ENCODE measurements at places on chromosomes 6 and 20.
A peak's percentile ranks its signal among the peaks of the same experiment; 100 is the strongest.

DNA sequence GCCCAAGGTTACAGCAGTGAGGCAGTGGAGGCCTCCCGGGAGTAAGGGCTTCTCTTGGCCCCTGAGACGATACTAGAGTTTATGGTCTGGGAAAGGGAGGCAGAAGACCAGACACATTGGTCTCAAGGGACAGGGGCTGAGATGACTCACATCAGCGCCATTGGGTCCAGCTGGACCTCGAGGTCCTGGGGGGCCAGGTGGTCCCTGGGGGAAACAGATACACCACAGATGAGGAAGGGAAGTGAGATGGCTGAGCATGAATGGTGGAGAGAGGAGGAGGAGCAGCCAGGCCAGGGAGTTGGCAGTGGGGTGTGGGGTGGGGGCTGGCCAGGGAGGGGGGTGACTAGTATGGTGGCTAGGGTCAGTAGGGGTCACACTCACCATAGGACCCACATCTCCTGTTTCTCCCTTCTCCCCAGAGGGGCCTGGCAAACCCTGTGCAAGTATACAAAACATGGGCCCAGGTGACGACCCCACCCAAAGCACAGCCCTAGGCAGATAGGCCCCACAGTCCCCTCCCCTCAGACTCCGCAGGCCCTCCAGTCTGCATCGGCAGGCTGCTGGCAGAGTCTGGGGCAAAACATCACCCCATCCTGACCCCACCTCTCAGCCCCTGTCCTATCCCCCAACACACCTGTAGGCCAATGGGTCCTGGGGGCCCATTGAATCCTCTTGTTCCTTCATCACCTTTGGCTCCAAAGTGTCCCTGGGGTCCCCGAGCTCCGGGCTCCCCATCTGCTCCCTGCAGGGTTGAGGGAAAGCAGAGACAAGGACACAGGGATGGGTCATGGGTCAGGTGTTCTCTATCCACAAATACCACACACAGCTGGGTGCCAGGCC, 21.9 kb downstream of the COL11A2 start:
- DNase-seq = no peak

- no peak for DNase-seq
Observed at GRCh38 chr6:2369606-2370005, 124.2 kb upstream of the GMDS start.

- DNase-seq = no peak
Observed at GRCh38 chr6:34554291-34555006, 1.7 kb downstream of the SPDEF start.

GRCh38 chr6:108803982-108804490, 44.2 kb upstream of the ARMC2 start:
- no peak for DNase-seq

DNA sequence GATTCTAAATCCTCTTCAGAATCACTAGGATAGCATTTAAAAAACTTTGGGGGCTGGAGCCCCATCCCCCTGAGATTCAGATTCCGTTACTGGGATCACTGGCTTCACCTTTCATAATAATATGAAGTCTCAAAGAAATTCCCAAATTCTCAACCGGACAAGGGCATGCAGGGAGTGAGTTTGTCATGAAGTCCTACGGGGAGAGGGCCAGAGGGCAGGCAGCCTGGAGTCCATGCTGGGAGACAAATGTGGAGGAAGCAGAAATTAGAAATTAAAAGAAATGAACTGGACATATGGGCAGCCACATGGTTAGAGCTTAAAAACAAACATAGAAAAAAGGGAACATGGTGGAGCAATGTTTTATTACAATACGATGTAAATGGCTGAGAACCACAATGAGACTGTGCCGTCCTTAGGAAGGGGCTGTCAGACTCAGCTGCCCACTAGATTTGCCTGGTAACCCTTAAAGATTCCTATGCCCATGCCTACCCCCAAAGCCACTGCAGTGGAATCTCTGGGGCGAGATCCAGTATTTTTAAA, 142.6 kb downstream of the CEBPB start:
- DNase-seq = no peak

DNA sequence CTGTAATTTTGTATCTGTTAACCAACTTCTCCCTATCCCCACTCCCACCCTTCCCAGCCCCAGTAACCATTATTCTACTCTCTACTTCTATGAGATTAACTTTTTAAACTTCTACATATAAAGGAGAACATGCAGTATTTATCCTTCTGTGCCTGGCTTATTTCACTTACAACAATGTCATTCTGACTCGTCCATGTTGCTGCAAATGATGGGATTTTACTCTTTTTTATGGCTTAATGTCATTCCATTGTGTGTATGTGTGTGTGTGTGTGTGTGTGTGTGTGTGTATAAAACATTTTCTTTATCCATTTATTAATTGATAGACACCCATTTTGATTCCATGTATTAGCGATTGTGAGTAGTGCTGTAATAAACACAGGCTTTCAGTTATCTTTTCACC, 76.1 kb downstream of the COL19A1 start:
- no peak for DNase-seq

GRCh38 chr6:34901930-34902329, 12.9 kb downstream of the ANKS1A start:
- DNase-seq = no peak

GRCh38 chr6:130018744-130019325, 454 bp downstream of the L3MBTL3 start:
- no peak for DNase-seq

DNA sequence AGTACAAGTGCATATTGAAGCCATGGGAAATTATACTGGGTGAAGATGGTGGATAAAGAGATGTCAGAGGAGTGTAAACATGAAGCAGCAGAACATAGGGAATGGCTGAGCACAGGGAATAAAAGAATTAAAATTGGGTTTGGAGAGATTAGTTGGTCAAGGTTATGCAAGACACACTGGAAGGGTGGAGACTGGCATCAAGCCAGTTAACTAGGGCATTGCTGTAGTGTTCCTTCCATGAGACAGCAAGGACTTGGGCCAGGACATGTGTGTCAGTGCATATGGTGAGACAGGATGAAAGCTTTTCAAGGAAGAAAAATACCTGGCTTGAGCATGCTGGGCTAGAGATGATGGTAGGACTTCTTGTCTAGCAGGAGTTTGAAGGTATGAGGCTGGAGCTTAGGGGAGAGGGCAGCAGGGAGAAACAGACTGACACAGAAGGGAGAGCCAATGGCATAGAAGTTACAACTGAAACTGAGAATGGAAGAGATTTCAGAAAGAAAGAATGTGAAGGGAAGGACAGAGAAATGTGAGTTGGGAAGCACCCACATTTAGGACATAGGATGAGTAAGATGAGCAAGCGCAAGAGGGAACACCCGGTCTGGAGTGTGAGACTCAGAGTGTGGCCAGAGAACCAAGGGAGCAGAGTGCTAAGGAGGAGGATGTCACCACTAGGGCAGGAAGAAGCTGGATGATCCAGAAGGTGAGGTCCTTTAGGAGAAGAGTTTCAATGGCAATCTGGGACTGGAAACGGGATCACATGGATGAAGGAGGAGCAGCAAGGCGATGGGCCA, 14.5 kb upstream of the TMEM170B start:
- no peak for DNase-seq

DNA sequence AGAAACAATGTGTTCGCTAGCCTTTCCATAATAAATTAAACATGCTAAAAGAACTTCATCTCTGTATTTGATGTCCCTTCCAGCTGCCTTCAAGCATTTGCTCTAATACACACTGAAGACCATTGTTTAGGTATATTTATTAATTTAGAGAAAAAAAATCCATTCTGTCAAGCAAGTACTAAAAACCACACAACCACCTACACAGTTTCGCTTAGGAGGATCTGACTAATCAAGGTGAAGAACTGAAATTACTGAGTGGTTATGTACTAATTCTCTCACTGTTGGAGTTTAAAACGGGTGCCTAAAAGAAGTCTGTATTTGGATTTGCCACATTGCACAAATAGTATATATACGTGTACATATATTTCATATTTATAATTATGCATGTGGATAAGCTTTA, 58.9 kb downstream of the GMDS start:
- DNase-seq = no peak

- no peak for DNase-seq
Observed at GRCh38 chr6:90413396-90413795, 116.8 kb upstream of the BACH2 start.

- peak; percentile 63 for DNase-seq
Observed at GRCh38 chr6:149897015-149897697, 757 bp downstream of the RAET1E start.

DNA sequence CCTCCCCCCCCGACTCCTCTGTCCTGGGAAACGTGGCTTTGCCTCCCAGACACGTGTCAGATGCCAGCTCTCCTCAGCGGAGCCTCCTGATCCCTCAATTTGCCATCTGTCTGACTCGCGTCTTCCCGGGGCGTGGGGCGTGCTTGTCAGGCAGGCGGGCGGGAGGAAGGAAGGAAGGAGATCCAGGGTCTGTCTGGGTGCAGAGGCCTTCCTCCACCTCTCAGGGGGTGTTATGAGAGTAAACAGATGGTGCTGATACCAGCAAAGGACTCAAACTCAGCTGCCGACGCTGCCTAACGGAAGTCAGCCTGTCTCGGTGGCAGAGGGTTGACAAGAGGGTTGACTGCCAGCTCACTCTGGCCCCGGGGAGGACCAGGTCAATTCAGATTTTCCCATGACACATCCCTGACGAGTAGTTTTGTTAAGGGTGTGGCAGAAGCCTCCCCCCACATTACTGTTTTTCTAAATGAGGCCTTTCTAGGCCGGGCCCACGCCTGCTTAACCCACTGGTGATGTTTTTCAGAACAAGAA, 17.0 kb downstream of the UQCC2 start:
- no peak for DNase-seq

DNA sequence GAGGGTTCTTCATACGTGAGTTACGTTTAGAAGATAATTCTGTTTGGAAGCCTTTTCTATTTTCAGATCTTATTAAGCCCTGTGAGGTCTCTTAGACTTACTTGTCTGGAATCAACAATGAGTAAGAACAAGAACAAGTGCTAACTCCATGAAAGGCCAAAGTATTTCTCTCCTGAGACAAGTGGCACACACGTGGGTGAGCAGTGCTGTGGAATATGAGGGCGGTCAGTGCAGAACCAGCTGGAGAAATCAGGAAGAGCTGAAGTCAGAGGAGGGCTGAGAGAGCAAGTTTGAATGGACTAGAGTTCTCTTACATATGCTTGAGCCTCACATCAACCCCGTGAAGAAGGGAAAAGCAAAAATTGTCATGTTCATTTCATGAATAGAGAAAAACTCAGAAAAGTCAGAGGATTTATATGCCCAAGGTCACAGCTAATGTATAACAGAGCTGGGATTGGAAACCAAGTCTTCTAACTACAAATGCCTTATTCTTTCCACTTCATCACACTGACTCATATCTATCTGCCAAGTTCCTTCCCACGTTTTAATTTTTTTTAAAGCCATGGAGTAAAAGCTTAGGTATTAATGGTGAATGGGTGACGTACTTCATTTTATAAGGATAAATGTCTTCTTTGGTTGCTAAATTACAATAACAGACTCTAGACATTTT, 201.3 kb upstream of the DTNBP1 start:
- DNase-seq = no peak

- no peak for DNase-seq
Observed at GRCh38 chr20:62051144-62051543, 14.5 kb downstream of the TAF4 start.

- peak; percentile 35 for DNase-seq
Observed at GRCh38 chr6:81751388-81752083, 945 bp downstream of the TENT5A start.

- no peak for DNase-seq
Observed at GRCh38 chr20:2385496-2385895, 4.8 kb downstream of the TGM6 start.

DNA sequence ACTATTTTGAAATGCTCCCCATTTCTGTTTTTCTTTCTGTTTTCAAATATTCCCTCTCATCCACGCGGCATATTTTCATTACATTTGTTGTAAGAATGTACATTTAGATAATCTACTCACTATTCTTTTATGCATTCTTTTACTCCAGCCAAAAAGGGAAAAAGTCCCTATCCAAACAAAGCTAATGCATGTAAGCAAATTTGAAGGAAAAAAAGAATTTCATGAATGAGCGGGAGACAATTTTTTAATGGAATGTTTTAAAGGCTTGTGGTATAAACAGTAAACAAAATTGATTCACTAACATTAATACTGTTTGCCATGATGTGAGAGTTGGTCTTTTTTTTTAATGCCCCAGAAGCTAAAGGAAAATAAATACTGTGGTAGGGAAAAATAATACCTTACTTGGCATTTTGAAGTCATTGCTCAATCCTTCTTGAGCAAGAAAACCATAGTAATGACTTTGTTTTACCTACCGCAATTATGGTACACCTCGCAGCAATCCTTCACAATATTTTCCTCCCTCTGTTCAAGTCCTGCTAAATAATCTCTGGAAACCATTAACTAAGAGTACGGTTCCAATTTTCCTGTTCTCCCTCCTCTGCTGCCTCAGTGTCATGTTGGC, 79.0 kb downstream of the BACH2 start:
- DNase-seq = peak; percentile 53

- DNase-seq = no peak
Observed at GRCh38 chr6:328924-329323, 36.6 kb downstream of the DUSP22 start.

GRCh38 chr6:29945281-29945820, 3.0 kb downstream of the HLA-A start:
- DNase-seq = no peak

GRCh38 chr20:36107881-36108280, 46.7 kb upstream of the EPB41L1 start:
- DNase-seq = no peak

GRCh38 chr6:56730663-56731529, 88.2 kb upstream of the DST start:
- DNase-seq = no peak

GRCh38 chr6:54440549-54440948, 132.3 kb downstream of the TINAG start:
- no peak for DNase-seq

GRCh38 chr6:155200012-155200411, 63.8 kb upstream of the CLDN20 start:
- DNase-seq = no peak

GRCh38 chr6:151566557-151566956, 72.7 kb downstream of the CCDC170 start:
- no peak for DNase-seq

- DNase-seq = no peak
Observed at GRCh38 chr20:41505184-41505583, 113.0 kb downstream of the CHD6 start.

- no peak for DNase-seq
Observed at GRCh38 chr20:49367113-49367512, 89.3 kb upstream of the ZNFX1 start.

DNA sequence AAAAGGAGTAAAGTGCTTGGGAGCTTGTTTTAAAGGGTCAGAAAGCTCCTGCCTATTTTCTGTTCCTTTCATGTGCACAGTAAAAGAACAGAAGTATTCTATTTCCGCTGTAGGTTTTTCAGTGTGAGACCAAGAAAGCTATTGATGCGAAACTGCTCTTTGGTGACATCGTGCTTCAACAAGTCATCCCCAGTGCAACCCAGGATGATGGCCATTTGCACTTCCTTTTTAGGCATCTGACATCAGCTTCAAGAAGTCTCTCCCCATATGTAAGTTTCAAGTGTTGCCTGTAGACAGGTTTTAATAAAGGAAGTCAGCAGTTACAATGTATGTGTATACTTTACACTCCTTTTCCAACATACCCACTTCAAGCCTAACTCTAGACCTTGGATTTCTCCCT, 131.6 kb downstream of the RFX6 start:
- DNase-seq = no peak

GRCh38 chr6:54897462-54898189, 51.1 kb downstream of the FAM83B start:
- no peak for DNase-seq

GRCh38 chr6:80029470-80029869, 25.0 kb downstream of the TTK start:
- no peak for DNase-seq

All from midbrain (tissue), 1 donor.